ENCODE measurements at places on chromosomes 11 and 22.

- DNase-seq, result peak; percentile 7
Measured at GRCh38 chr11:74471668-74472429, 4.5 kb upstream of the KCNE3 start.

GRCh38 chr22:24061124-24061684 is 50.1 kb downstream of the CABIN1 start:
- no peak for DNase-seq

GRCh38 chr22:49241174-49241851 is 586.4 kb downstream of the BRD1 start:
- no peak for DNase-seq

DNA sequence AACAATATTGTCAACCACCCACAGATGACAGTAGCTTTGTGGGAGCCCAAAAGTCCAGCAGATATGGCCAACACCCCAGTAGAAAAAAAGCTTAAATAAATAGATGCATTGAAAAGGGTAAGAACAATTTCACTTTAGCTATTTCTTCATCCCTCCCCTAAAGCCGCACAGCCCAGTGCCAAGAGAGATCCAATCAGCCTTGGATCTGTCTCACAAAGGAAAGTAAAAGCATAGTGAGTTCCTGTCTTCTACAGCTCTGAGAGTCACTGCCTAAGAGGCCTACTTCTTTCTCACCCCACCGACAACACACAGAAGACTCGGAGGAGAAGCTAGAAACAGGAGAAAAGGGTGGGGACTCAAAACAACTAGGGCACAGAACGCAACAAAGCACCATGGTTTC is 196.4 kb downstream of the SBF2 start:
- DNase-seq, result no peak

- DNase-seq, result no peak
Measured at GRCh38 chr11:61537326-61537725, 28.8 kb downstream of the LRRC10B start.

- no peak for DNase-seq
Measured at GRCh38 chr11:102762361-102762767, 18.1 kb downstream of the MMP10 start.

- DNase-seq, result no peak
Measured at GRCh38 chr11:64322925-64323260, 5.0 kb downstream of the PRDX5 start.

DNA sequence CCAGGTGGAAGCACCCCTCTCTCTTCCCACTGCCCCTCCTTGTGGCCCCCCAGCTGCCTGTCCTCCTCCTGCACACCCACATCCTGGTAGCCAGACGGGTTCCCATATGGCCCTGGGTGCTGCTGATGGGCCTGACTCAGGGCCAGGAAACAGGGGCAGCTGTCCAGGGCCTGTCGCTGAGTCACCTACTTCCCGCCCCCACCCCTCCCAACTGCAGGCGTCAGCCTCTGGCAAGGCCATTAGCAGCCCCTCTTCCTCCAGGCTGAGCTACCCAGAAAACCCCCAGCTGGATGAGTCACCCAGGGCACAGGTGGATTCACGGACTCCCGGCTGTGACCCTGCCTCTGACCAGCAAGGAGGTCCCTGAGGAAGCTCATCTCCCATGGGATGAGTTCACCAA is 6.9 kb upstream of the GAL start:
- DNase-seq, result peak; percentile 67

- DNase-seq, result no peak
Measured at GRCh38 chr22:39489094-39490068, 12.7 kb upstream of the MIEF1 start.

- no peak for DNase-seq
Measured at GRCh38 chr11:103047837-103048236, 44.1 kb downstream of the DCUN1D5 start.

DNA sequence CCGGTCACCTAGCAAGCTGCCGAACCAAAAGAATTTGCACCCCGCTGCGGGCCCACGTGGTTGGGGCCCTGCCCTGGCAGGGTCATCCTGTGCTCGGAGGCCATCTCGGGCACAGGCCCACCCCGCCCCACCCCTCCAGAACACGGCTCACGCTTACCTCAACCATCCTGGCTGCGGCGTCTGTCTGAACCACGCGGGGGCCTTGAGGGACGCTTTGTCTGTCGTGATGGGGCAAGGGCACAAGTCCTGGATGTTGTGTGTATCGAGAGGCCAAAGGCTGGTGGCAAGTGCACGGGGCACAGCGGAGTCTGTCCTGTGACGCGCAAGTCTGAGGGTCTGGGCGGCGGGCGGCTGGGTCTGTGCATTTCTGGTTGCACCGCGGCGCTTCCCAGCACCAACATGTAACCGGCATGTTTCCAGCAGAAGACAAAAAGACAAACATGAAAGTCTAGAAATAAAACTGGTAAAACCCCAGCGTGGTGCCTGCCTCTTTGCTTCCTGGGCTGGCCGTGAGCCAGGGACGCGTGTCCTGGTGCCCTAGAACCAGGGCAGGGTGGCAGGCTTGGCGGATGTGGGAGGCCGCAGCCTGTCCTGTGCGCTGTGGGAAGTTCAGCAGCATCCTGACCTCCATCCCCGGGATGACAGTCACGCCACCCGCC is 13.2 kb downstream of the CCND1 start:
- DNase-seq, result no peak

DNA sequence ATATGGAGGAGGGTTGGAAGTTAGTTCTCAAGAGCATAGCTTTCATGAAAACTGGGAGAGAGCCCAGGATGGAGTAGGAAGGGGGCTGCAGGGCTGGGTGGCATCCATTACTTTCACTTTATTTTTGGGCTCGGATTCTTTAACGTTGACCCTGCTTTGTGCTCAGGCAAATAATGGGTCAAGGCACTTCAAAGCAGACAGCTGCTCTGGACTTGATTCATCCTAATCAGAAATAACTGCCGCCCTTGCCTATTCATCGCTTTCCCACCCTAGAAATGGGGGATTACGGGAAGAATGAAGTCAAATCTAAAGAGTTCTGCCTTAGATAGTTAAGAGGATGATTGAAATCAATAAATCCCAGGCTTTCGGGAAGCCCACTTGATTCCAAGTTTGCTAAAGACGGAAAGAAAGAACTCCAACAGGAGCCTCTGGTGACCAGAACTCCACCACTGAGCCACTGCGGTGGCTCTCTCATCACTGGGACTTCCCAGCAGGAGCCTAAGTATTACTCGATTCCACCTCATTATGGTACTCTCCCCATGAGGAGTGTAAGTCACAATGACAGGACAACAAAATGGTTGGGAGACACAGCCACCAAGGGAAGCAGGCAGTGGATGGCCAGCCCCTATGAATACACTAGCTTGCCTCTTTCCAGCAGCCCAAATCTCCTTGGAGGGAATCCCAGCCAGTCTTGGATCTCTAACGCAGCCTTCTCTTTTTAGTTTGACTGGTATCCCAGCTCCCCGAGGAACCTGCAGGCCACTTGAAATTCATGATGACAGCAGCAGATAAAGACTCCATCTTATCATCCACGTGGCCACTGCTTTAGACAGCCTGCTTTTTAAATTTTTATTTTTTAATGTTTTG is 815.5 kb downstream of the NTM start:
- no peak for DNase-seq

- no peak for DNase-seq
Measured at GRCh38 chr11:110176366-110177085, 83.3 kb downstream of the ZC3H12C start.

GRCh38 chr11:62266558-62266957 is 3.4 kb upstream of the SCGB2A2 start:
- no peak for DNase-seq

GRCh38 chr11:28323621-28324020 is 215.4 kb downstream of the METTL15 start:
- no peak for DNase-seq

DNA sequence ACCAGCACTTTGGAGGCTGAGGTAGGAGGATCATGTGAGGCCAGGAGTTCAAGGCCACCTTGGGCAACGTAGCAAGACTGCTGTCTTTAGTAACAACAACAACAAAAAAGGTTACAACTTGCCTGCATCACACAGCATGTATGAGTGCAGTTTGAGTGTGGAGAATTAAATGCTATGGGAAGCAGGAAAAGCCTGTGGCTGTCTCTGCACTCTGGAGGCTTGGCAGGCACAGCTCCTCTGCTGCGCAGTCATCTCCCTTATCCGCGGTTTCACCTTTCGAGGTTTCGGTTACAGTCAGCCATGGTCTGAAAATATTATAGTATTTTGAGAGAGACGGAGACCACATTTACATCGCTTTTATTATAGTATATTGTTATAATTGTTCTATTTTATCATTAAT is 2.9 kb downstream of the MICAL2 start:
- DNase-seq, result no peak

GRCh38 chr11:88398791-88399570 is 61.4 kb upstream of the CTSC start:
- DNase-seq, result no peak

DNA sequence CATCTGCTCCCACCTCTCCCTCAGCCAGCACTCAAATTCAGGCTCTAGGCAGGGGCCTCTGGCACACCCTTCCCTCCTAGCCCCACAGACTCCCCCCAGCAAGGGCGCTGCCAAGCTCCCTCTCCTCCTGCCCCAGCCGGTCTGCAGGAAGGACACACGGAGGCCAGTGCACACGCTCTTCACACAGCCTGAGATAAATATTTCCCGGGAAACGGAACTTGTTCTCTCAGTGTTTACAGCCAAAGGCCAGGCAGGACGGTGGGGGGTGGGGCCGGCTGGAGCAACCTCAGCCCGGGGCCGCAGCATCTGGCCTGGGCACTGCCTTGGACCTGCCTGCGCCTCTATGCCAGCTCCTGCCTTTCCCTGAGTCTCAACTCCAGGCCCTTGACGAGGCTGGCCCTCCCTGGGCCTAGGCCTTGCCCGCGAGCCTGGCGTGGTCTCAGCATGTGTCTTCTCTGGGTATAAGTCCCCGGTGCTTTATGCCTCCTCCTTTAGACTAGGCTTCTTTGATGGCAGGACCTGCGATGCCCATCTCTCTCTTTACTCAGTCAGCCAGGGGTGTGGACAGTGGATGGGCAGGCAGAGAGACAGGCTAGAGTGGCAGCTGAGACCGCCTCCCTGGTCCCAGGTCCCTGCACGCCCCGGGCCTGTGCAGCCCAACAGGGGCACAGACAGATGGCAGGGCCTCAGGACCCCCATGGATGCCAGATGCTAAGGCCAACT is 48.4 kb downstream of the PDE2A start:
- DNase-seq, result peak; percentile 58

DNA sequence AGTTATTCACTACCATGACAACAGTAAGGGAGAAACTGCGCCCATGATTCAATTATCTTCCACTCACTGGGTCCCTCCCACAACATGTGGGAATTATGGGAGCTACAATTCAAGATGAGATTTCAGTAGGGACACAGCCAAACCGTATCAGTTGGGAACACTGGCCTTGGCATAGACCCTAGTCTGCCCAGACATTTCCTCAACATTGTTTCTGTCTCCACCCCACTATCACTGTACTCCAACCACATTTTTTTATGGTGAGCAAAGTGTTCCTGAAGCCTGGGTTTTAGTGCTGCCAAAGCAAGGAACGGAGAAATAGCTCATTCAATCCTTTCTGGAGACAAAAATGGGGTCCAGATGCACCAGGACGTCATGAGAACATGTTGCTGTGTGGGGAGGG is 122.6 kb upstream of the CCDC179 start:
- no peak for DNase-seq

DNA sequence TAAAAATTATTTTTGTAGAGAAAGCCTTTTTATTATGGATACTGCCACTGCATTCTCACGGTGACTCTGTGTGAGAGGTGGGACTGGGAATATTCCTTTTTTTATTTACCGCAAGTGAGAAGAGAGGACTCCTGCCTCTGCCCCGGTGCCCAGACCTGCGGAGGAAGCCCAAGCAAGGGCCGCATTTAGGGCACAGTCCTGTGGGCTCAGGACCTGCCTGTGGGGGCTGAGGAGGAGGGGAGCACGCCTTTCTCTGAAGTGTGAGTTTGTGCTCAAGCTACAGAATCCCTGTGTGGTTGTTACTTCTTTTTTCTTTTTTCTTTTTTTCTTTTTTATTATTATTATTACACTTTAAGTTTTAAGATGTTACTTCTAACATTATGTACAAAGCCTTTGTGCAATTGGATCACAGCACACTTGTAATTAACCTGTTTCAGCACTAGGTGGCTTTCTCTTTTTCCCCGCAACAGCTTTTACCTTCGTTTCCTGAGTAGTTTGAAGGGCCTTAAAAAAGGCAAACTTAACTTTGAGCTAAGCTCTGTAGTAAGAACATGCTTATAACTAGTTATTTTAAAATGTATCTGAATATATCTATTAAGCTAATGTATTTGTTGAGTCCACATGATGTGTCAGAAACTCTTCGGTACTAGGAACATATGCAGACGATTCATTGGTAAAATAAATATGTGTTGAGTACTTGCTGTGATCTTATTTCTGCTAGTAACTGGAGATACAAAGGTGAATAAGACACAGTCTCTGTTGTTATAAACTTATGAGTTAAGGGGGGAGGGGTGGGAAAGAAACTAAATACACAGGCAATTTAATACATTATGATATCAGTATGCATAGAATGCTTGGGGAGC is 18.3 kb downstream of the AMOTL1 start:
- no peak for DNase-seq

GRCh38 chr11:132453406-132453805 is 1078.9 kb downstream of the OPCML start:
- no peak for DNase-seq

DNA sequence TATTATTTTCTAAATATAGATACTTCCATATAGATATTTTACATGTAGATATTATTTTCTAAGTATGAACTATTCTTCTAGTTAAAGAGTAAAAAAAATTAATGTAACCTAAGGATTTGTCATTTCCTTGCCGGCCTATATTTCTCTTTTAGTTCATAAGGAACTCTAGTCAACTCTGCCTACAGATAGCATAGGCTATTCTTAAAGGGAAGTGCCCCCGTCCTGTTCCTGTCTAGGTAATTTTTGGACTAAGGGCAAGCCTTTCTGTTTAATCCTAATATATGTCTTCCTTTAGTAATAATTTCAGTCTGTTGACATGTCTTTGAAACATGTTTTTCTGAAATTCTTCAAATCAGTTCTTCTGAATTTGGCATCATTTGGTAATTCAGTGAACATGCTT is 161.9 kb downstream of the C11orf91 start:
- no peak for DNase-seq

GRCh38 chr11:12544986-12545775 is 129.0 kb upstream of the TEAD1 start:
- DNase-seq, result no peak

DNA sequence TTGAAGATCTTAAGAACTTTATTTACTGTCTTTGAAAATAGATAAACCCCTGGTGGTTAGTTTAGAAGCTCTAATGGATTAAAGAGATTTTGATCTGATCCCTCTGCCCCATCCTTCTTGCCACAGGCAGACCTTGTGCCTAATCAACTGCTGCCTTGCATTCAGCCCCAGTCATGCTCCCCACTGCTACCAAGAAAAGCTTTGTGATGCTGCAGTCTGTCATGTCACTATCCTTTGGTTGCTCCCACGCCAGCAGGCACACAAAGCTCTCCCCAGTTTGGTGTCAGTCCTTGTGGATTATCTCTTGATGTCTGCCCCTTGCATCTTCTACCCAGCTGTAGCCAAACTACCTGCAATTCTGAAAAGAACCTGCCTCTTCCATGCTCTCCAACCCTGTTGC is 112.2 kb downstream of the MTNR1B start:
- no peak for DNase-seq

GRCh38 chr22:37802310-37803194 is 5.2 kb upstream of the GCAT start:
- peak; percentile 79 for DNase-seq

GRCh38 chr22:46958658-46959057 is 196.2 kb downstream of the TBC1D22A start:
- peak; percentile 15 for DNase-seq

- no peak for DNase-seq
Measured at GRCh38 chr22:48394787-48395186, 1432.9 kb downstream of the BRD1 start.
